CD4-positive, alpha-beta T cell treated with Interleukin-10 for 1 hour (primary cell): ENCODE measurements at places on chromosomes 3 and 15.

DNA sequence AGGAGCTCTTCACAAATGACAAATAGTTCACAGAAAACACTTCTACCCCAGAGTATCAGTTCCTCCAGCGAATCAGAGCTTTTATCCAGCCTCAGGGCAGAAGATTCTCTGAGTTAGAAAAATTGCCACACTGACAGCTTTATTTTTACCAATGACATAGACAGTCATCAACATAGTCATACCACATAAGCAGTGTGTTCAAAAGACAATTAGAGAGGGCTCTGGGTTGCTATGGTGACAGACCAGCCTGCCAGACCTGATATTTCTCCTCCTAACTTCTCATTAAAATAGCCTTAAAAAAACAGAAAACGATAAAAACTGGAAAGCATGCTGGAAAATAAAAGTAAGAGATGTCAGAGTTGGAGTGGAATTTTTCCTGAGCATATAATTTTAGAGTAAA is 45.9 kb upstream of the COL6A5 start:
- DNase-seq = no peak

GRCh38 chr3:59659755-59660154 is 609.9 kb upstream of the CFAP20DC start:
- DNase-seq = no peak

GRCh38 chr3:54259636-54260035 is 137.3 kb downstream of the CACNA2D3 start:
- DNase-seq = no peak

- no peak for DNase-seq
Measured at GRCh38 chr3:103403191-103403590, 968.4 kb downstream of the ZPLD1 start.

DNA sequence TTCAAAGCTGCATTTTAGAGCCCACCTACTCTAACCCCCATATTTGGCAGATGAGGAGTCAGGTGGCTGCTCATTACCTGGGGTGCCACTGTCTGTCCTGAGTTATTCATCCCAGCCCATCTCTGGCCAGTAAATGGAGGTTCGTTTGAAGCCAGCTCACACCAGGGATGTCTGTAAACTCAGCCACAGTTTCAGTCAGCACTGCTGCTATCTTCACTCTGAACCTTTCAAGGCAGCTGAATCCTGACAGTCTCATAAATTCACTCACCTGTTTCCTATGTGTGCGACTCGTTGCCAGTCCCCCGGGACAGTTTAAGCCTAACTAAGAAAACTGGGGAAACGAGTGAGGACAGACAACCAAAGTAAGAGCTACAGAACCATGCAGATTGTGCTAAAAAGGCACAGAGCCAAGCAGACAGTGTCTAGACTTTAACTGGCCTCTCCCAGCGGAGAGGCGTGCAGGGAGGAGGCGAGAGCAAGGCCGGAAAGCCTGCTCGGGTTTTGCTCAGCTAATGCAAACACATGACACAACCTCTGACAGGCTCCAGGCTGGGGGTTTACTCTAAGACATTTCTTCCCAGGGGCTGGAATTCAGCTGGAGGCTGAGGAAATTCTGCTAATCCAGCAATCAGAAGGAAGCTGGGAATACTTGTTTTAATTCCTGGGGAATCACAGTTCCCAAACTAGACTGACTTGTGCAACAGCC is 12.0 kb downstream of the FSTL1 start:
- DNase-seq = no peak

DNA sequence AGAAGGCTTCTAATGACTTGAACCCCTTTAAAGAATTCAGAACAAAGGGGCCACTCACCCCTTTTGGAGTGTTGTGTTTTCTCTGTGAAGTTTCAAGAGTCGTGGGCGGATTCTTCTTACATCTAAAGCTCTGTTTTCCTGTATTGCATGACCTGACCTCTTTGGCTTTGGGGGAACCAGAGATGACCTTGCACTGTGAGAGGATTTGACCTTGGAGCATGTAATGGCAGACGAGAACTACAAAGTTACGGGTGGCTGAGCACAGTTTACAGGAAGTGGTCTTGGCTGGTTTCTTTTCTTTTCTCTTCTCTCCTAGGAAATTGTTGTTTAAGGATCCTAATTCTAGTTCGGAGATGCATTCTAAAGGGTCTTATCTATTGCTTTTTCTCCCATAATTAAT is 6.2 kb upstream of the BDH1 start:
- DNase-seq = no peak

DNA sequence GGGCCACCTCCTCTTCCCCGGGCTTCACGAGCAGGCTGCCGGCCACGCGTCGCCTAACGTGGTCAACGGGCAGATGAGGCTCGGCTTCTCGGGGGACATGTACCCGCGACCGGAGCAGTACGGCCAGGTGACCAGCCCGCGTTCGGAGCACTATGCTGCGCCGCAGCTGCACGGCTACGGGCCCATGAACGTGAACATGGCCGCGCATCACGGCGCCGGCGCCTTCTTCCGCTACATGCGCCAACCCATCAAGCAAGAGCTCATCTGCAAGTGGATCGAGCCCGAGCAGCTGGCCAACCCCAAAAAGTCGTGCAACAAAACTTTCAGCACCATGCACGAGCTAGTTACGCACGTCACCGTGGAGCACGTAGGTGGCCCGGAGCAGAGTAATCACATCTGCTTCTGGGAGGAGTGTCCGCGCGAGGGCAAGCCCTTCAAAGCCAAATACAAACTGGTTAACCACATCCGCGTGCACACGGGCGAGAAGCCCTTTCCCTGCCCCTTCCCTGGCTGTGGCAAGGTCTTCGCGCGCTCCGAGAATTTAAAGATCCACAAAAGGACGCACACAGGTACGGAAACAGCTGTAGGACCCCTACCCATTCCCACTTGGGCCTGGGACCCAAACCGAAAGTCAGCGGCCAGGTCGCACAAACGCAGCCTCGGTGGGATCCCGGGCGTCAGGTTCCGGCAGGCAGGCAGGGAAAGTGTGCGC is 1.5 kb downstream of the ZIC1 start:
- no peak for DNase-seq

DNA sequence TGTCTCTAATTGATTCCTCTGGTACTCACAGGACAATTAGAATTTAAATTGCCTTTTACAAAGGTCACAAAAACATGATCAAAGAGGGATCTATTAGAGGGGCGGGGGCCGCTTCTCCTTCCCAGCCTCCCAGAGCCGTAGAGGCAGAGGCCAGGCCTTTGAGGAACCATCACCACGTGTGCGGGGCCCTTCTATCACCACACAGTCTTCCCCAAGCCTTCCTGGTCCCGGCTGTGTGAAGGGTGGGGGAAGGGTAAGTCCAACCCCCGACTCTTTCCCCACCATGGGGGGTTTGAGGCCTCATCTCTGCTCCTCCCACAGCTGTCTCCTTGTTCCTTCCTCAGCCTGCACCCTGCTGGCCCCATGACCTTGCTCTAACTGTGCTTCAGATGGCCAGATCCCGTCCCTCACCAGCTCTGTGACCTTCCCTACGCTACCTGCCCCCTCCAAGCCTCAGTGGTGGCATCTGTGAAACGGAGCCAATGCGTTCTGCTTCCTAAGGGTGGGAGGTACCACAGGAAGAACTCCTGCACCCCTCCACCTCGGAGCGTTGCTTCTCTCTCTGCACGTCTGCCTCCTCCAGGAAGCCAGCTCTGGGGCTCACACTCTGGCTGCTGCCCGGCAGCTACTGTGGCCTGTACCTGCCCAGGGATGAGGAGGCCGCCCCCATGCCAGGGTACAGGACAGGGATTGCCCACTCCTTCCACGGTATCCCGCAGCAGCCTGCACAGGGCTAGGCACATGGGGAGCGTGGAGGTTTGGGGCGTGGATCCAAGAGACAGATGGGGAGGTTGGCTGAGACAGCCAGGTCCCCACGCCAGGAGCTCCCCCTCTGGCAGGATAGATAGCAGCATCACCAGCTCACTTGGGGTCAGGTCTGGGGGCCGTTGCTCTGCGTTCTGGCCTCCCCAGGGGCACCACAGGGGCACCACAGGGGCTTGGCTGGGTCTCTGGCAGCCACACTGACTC is 83.8 kb downstream of the LINGO1 start:
- DNase-seq = no peak

DNA sequence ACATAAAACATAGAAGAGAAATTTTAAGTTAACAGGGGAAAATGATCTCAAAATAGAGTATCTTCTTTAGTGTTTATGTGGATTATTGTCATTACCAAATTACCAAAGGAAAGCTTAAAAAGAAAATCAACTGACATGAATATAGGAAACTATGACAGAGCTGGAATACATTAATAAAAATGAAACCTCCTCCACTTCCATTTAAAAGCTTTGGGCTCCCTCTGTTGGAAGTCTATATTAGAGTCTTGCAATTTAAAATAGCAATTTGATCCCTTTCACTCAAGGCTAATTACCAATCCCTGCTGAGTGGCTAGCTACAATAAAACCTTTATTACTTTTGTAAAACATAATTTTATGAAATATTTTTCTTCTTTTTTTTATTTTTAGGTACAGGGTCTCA is 61.4 kb upstream of the IMPG2 start:
- DNase-seq = peak; percentile 59

- DNase-seq = peak; percentile 42
Measured at GRCh38 chr15:64460724-64461720, 644 bp downstream of the ZNF609 start.

DNA sequence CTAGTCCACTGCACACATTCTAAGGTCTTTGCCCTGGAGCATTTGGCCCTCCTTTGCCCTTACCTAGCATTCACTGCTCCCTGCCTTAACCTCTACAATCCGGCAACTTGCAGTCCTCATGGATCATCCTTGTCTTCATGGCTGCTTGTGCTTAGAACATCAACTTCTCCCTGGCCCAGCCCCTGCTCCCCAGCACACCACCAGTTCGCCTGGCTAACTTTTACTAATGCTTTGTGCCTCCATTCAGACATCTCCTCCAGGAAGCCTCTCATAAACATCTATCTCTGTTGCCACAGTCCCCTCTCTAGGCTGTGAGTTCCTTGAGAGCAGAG is 57.1 kb downstream of the AAGAB start:
- no peak for DNase-seq

GRCh38 chr3:10137178-10137577 is 4.4 kb upstream of the VHL start:
- no peak for DNase-seq

- no peak for DNase-seq
Measured at GRCh38 chr15:88814393-88814792, 11.2 kb downstream of the ACAN start.

GRCh38 chr3:179324270-179324754 is 1.5 kb downstream of the ZNF639 start:
- peak; percentile 35 for DNase-seq
